ENCODE measurements at places on chromosomes 11 and 22.
A peak's percentile ranks its signal among the peaks of the same experiment; 100 is the strongest.

DNA sequence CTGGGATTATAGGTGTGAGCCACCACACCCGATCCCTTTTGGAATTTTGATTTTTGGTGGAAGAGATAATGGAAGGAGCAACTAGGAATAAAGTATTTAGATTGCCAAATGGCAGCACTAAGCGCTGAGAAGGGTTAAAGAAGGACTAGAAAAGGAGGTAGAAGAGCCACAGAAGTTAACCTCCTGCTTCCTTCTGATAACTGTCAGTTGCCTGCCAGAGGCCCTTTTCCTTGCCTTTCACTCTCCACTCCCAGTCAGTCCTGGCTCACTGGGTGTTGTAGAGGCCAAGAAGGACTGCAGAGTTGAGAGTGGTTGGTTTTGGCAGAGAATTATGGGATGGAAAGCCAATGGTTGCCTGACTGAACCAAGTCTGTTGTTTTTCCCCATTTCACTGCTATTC lies 19.3 kb downstream of the ZC3H12C start:
- DNase-seq: no peak

DNA sequence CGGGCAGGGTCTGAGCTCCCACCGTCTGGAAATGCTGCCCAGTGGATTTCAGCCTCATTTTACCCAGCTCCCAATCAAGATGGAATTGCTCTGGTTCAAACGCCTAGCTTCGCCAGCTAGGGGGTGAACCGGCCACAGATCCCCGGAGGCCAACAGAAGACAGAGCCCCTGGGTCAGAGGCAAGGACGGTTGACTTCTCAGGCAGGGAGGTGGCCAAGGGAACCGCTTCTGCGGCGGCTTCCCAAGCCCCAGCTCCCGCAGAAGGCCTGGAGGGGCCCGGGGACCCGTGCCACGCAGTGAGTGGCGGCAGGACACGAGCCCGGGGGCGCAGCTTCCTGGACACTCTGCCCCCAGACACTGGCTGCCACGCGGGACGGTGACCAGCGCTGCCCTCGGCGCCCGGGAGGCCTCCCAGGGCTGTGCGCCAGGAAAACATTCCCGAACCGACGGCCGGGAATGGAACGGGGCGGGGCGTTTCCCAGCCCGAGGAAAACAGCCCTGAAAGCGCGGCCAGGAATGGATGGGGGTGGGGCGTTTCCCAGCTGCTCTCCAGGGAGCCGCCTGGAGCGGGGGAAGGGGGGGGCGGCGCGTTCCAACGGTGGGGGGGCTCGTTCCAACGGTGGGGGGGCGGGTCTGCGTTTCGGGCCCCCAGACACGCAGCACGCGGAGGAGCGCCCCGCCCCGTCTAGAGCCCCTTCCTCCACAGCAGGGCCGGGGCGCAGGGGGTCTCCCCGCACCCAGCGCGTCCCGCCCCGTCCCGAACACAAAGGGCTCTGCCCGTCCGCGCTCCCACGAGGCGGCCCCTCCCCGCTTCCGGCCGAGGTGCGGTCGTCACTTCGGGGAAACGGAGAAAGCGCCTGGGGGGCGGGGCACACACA lies 13.5 kb upstream of the B4GALNT4 start:
- DNase-seq: peak; percentile 68

- no peak for DNase-seq
Observed at GRCh38 chr11:111905411-111905810, 6.2 kb downstream of the CRYAB start.

- no peak for DNase-seq
Observed at GRCh38 chr11:44759743-44760476, 33.1 kb downstream of the TSPAN18 start.

DNA sequence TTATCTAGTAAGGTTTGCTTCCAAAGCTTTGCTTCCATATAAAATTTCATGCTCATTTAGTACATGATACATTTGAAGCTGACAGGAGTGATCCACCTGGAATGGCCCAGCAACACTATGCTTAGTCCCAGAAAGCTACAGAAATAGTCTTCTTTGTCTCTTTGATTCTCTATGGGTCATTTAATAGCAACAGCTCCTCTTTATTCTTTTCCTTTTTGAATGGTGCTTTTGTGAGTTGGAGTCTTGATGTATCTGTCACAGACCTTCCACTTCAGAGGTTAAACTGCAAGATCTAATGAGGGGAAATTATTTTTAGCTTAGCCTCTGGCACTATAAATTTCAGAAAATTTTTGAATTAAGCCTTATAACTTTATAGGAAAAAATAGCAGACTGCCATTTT lies 509.5 kb downstream of the KCNA4 start:
- no peak for DNase-seq

DNA sequence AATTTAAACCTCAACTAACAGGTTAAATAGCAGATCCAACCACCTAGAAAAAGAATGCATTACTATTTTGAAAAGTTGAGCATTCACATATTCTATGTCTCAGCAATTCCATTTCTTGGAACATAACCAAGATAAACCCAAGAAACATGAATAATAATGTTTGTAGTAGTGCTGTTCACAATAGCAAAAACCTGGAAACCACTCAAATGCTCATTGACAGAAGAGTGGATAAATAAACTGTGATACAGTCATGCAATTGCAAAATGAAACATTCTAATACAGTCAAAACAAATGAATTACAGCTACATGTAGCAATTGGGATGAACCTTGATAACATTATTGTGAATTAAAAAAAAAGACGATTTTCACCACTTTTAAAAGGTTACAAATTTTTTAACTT lies 162.8 kb upstream of the TMEM45B start:
- DNase-seq: peak; percentile 66

DNA sequence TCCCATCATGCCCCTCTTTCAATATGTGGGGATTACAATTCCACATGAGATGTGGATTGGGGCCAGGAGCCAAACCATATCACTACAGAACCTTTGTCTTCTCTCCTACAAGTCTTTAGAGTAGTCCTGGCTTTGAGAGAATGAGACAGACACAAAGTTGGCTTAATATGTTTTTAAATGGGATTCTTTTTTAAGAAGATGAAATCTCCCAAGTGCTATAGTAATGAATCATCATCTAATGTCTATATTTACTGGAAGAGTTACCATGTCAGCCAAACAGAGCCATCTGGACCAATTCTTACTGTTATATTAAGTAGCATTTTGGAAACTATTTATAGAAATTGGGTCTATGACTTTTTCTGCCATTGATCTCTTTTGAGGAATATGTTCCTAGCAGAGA lies 38.1 kb upstream of the CARD18 start:
- DNase-seq: no peak

DNA sequence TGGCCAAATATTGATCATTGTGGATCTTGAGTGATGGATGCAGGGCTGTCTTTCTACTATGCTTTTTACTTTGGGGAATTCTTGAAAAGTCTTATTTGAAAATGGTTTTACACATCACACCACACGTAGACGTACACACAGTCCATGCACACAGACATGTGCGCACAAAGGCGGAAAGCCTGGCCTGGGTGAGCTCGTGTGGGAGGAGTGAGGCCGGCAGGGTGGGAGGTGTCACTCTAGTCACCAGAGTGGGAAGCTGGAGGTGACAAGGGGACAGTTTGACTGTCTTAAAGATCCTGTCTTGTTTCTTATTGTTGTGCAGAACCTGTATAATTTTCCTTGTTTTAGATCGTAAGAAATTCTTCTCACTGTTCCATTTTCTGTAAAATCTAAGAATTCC lies 326.9 kb downstream of the TBC1D22A start:
- no peak for DNase-seq

- DNase-seq: no peak
Observed at GRCh38 chr22:35705141-35705540, 12.5 kb upstream of the APOL5 start.

DNA sequence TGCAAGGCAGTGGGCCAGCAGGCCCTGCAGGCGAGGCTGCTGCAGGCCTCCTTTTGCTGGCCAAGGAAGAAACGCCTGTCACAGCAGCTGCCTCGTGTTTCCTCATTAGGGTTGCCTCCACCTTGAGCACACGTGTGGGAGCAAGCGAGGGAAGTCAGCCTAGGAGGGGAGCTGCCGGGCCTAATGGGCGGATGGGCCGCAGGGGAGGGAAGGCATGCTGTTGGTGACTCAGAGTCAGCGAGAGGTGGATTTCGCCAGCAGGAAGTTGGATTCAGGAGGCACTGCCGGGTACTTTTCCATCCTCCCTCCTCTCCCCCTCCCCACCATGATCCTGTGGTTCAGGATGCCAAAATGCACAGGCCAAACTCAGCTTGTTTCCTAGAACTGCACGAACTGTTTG lies 498.7 kb downstream of the METTL15 start:
- DNase-seq: no peak

DNA sequence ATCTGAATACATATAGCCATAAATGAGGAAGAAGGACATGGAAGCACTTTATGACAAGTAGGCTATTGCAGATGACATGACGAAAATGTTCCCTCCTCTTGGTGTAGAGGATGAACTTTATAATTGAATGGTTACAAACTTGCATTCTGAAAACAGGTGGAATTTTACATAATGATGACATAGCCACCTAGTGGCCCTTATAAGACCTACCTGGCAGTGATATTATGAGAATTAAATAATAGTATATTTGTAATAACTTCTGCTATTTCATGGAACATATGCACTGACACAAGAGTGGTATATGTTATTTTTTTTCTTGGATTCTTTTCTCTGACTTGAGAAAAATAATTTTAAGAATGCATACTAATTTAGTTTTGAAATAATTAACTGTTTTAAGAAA lies 22.9 kb downstream of the TRIM22 start:
- no peak for DNase-seq

DNA sequence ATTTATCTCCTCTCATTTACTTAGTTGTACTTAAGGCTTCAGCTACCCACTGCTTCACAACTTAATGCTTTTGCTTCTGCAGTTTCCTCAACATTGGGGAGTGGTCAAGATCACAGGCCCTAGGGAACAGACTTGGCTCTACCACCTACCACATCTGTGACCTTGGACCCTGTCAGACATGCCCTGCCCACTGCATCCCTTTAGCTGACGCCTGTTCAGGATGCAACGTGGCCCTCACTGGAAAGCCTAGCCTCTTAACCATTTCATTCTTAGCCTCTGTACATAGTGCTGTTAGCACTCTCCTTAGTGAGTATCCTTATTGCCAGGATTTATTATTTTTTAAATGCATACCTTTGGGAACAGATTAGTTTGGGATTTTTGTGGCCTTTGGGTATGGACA lies 34.4 kb downstream of the TNRC6B start:
- DNase-seq: no peak

DNA sequence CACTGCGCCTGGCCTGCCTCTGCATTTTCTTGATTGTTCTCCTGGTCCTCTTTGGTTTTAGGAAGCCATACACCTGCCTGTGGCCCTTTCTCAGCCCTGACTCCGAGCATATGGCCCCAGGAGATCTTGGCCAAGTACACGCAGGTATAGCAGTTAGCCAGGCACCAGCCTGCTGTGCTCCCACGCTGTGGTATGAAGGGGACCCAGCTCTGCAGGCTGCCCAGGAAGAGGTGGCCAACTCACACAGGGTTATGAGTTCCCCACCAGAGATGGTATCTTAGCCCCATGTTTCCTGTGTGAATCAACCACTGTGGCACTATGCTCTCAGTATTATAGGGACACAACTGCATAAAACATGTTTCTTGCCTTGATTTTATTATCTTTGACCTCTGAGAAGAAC lies 31.1 kb downstream of the SGSM3 start:
- no peak for DNase-seq

GRCh38 chr11:120517390-120517761 lies 5.8 kb downstream of the GRIK4 start:
- DNase-seq: no peak

GRCh38 chr22:49351761-49352227 lies 475.9 kb downstream of the BRD1 start:
- no peak for DNase-seq

- no peak for DNase-seq
Observed at GRCh38 chr11:73445980-73446379, 69.8 kb downstream of the RELT start.

DNA sequence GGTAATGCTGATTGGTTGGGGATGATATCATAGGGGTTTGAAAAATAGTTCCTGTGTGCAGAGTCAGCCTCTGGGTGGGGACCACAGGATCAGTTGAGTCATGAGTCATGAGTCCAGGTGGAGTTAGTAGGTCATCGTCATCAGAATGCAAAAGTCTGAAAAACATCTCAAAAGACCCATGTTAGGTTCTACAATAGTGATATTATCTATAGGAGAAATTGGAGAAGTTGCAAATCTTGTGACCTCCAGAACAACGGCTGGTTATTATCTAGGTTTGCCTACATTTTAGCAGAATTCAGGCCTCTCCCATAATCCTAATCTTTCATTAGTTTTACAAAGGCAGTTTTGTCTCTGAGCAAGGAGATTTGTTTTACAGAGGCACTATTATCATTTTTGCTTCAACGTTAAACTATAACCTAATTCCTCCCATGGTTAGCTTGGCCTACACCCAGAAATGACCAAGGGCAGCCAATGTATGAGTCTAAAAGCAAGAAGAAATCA lies 38.9 kb downstream of the MS4A2 start:
- no peak for DNase-seq

DNA sequence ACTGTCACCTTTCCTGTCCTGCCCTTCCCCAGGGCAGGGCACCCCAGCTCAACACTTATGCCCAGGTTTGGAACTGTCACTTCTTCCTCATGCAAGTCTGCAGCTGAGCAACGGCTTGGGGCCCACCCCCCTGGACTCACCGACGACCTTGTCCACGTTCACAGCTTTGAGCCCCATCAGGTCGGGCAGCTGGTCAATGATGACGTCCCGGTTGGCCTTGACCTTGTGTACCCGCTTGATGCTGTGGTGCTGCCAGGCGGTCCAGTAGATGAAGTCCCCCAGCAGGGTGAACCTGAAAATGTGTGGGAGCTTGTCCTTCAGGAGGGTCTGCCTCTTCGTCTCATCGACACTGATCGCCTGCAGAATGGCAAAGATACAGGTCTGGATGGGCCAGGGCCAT lies 135.0 kb downstream of the CRYBB2 start:
- no peak for DNase-seq

DNA sequence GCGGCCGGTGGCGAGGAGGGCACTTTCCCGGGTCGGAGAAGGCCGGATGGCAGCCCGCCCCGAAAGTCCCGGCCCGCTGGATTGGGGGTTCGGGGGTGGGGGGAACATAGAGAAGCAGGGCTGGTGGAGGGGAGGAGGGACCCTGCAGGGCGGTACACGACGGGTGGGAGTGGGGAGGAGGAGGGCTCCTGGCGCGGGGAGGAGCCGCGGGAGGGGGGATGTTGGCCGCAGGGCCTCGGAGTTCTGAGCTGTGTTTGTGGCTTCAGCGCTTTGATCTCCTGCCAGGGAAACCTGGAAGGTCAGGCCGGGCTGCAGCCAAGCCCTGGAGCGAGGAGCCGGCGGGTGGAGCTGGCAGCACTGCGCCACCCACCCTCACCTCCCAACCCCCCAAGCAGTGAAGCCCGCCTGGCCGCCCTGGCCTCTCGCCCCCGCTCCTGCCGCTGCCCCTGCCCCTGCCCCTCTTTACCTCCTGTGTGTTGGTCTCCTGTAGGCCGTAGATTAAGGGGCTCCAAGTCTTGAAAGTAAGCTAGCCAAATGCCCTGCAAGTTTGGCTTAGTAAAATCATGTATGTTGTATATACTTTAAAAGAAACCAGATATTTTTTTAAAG lies 30.9 kb downstream of the C22orf31 start:
- DNase-seq: no peak

- peak; percentile 21 for DNase-seq
Observed at GRCh38 chr11:126573325-126573978, 218.0 kb downstream of the ST3GAL4 start.
